ENCODE measurements at places on chromosomes 6 and 20. TPM values are rescaled to one million over a fixed set of nuclear protein-coding genes. Genes with fewer than 3 reads are reported as not detected.

DSP gene
- 0.33 TPM for total RNA-seq

RFX6 gene
- not detected for total RNA-seq

C20orf204 gene
- 7.2 TPM for total RNA-seq

GHRH gene
- not detected for total RNA-seq

PNPLA1 gene
- not detected for total RNA-seq

SLC25A27 gene
- not detected for total RNA-seq

SRMS gene
- not detected for total RNA-seq

PRL gene
- not detected for total RNA-seq

LRP11 gene
- total RNA-seq, result 7.2 TPM

PSMB9 gene
- 368 TPM for total RNA-seq

KCNS1 gene
- 0.13 TPM for total RNA-seq

NCOA3 gene
- total RNA-seq, result 83.1 TPM

BPI gene
- not detected for total RNA-seq

OTOR gene
- total RNA-seq, result not detected

All from activated CD4-positive, alpha-beta memory T cell treated with anti-CD3 and anti-CD28 coated beads, Interleukin-2, amount 10 ng/mL, durations not matched to agents 7 days and 5 days (primary cell).